ENCODE measurements at places on chromosomes 6 and 20. TPM values are rescaled to one million over a fixed set of nuclear protein-coding genes. Genes with fewer than 3 reads are reported as not detected.

DNA sequence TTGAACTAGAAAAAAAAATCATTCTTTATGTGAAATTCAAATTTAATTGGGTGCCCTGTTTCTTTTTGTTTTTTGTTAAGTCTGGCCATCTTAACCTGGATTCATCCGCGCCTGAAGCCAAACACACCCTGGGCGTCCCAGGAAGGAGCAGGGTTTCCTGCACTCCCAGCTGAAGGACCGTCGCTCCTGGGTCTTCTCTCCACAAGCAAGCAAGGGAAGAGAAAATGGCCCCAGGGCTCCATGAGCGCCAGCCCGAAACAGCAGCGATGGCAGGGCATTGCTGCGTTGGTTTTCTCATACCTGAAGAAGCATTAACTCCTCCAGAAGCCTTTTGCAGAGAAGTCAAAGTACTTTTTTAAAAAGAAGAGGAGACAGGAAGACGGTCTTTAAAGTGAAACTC, 105.4 kb upstream of the AFDN start:
- no peak overlapping the region for H3K27ac ChIP-seq
- H3K4me3 ChIP-seq = no peak overlapping the region
- peak; percentile 59 for DNase-seq
- peaks cover 29% of the 10 kb centered on the region for H3K27me3 ChIP-seq
- no peaks in the 10 kb centered on the region for H3K36me3 ChIP-seq

- peaks cover 2% of the 10 kb centered on the region for H3K4me1 ChIP-seq
- no peak overlapping the region for H3K27ac ChIP-seq
- peaks cover 32% of the 10 kb centered on the region for H3K27me3 ChIP-seq
Measured at GRCh38 chr20:26218301-26218700, 521.6 kb upstream of the ZNF337 start.

The ALDH8A1 gene
- 0.42 TPM for total RNA-seq

The ARMH2 gene
- not detected for total RNA-seq

The SLC44A4 gene
- not detected for total RNA-seq

The EYS gene
- total RNA-seq = not detected
